Uterus (tissue), 4 donors: ENCODE measurements at places on chromosomes 6 and 20. TPM values are rescaled to one million over a fixed set of nuclear protein-coding genes. Genes with fewer than 3 reads are reported as not detected.

DNA sequence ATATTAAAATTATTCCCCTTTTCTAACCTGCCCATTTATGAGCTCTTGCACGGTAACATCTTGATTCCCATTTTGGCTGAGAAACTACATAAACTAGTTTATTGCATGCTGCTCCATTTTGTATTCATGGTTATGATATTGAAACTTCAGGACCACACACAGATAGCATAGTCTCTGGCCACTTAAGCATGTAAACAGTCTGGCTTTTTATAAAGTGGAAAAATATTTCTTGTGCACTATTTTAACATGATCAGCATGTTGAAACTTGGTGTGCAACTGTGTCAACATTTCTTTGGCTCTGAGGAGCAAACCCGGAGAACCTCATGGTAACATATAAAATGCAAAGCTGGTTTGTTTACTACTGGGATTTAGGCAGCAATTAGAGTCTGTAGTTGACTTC is 70.7 kb downstream of the SLX4IP start:
- no peaks in the 10 kb centered on the region for H3K36me3 ChIP-seq
- H3K4me1 ChIP-seq = peaks cover 24% of the 10 kb centered on the region
- H3K27ac ChIP-seq = peak overlapping the region; percentile 75
- no peak for DNase-seq

DNA sequence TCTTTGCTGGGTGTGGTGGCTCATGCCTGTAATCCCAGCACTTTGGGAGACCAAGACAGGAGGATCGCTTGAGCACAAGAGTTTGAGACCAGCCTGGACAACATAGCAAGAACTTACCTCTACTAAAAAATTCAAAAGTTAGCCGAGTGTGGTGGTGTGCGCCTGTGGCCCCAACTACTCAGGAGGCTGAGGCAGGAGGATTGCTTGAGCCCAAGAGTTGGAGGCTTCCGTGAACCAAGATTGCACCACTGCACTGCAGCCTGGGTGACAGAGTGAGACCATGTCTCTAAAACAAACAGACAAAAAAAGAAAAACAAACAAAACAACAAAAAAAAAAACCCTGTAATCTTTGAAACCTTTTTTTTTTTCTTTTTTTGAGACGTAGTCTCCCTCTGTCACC is 67.5 kb downstream of the CAP2 start:
- no peaks in the 10 kb centered on the region for H3K36me3 ChIP-seq
- no peak overlapping the region for H3K27ac ChIP-seq
- H3K27me3 ChIP-seq = no peaks in the 10 kb centered on the region
- H3K4me1 ChIP-seq = no peaks in the 10 kb centered on the region
- DNase-seq = no peak

- no peaks in the 10 kb centered on the region for H3K4me1 ChIP-seq
- DNase-seq = no peak
- H3K27me3 ChIP-seq = no peaks in the 10 kb centered on the region
- no peaks in the 10 kb centered on the region for H3K36me3 ChIP-seq
- H3K4me3 ChIP-seq = no peak overlapping the region
Measured at GRCh38 chr6:150252714-150253444, 110.0 kb downstream of the PPP1R14C start.

GRCh38 chr20:46965477-46965876 is 70.8 kb downstream of the EYA2 start:
- no peaks in the 10 kb centered on the region for H3K4me1 ChIP-seq
- no peak for DNase-seq
- H3K36me3 ChIP-seq = no peaks in the 10 kb centered on the region
- H3K27me3 ChIP-seq = no peaks in the 10 kb centered on the region

Gene MAP7
- total RNA-seq = 0.91 TPM

Gene NPEPL1
- 35.2 TPM for total RNA-seq
